ENCODE measurements at places on chromosomes 11 and 22. TPM values are rescaled to one million over a fixed set of nuclear protein-coding genes. Genes with fewer than 3 reads are reported as not detected.

DGCR2 gene
- 54.2 TPM for total RNA-seq

KRTAP5-8 gene
- total RNA-seq = not detected

BEST1 gene
- total RNA-seq = 0.22 TPM

RIBC2 gene
- not detected for total RNA-seq

PGGHG gene
- 5.3 TPM for total RNA-seq

DTX4 gene
- total RNA-seq = 2.4 TPM

LDHAL6A gene
- total RNA-seq = not detected

CELSR1 gene
- total RNA-seq = 50.6 TPM

DNA sequence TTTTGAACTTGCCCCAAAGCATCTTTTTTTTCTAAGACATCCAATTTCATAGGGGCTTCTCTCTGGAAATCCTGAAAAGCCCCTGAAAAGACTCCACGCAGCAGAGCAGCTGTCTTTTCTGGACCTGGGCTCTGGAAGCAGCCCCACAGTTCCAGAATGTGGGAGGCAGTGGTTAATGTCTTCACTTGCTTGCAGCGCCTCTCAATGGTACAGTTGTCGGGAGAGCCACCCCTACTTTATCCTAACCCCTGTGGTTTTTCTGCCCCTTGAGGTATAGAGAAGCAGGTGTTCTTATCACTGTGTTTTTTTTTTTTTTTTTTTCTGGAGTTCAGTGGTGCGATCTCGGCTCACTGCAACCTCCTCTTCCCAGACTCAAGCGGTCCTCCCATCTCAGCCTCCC is 83.4 kb upstream of the SORL1-AS1 start:
- DNase-seq = no peak
- no peak overlapping the region for H3K4me3 ChIP-seq
- H3K27ac ChIP-seq = no peak overlapping the region
- H3K27me3 ChIP-seq = no peaks in the 10 kb centered on the region
- peaks cover 43% of the 10 kb centered on the region for H3K36me3 ChIP-seq

GRCh38 chr22:46622081-46622521 is 1.9 kb downstream of the GRAMD4 start:
- no peak for DNase-seq
- no peaks in the 10 kb centered on the region for H3K36me3 ChIP-seq
- peaks cover 35% of the 10 kb centered on the region for H3K4me1 ChIP-seq
- H3K4me3 ChIP-seq = no peak overlapping the region

DNA sequence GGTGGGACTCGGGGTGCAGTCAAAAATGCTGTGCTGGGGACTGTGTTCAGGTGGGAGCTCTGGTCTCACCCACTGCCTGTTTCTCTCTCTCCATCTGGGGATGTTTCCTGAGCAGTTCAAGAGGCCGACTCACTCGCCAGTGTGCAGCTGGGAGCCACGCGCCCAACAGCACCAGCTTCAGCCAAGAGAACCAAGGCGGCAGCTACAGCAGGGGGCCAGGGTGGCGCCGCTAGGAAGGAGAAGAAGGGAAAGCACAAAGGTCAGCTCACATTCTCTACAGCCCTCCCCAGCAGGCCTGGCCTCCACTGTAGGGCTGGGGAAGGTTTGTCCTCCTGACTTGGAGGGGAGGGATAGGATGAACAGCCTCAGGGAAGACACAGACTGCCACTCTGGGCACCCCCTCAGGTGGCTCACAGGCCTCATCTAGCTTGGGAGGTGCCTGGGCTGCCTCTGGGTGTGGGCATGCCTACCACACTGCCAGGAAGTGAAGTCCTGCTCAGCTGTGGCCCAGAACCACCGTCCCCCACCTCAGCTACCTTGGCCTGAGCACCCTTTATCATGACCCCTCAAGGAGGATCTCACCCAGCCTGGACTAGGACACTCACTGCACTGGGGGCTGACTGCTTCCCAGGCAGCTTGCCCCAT is 13.0 kb downstream of the TUB start:
- DNase-seq = no peak
- H3K4me3 ChIP-seq = no peak overlapping the region
- no peaks in the 10 kb centered on the region for H3K4me1 ChIP-seq
- H3K27ac ChIP-seq = no peak overlapping the region
- H3K27me3 ChIP-seq = no peaks in the 10 kb centered on the region
- H3K36me3 ChIP-seq = no peaks in the 10 kb centered on the region

DNA sequence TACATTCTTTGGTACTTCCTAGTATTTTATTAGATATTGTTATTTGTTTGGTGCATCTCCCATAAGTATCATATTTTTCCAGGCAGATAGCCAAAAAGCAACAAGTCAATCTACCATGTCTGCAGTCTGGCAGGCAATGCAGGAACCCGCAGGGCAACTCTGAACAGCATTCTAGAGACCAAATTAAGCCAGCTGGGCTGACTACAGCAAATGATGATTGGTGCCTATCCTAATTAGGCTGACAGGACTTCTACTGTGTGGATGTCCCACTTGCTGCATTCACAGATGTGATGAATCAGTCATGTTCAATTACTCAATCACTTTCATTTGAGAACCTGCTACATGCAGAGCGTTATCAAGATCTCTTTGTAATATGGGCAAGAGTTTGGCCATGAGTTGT is 40.3 kb upstream of the AMOTL1 start:
- no peaks in the 10 kb centered on the region for H3K36me3 ChIP-seq
- no peak for DNase-seq
- no peak overlapping the region for H3K27ac ChIP-seq
- no peaks in the 10 kb centered on the region for H3K27me3 ChIP-seq
- peaks cover 28% of the 10 kb centered on the region for H3K4me1 ChIP-seq

DNA sequence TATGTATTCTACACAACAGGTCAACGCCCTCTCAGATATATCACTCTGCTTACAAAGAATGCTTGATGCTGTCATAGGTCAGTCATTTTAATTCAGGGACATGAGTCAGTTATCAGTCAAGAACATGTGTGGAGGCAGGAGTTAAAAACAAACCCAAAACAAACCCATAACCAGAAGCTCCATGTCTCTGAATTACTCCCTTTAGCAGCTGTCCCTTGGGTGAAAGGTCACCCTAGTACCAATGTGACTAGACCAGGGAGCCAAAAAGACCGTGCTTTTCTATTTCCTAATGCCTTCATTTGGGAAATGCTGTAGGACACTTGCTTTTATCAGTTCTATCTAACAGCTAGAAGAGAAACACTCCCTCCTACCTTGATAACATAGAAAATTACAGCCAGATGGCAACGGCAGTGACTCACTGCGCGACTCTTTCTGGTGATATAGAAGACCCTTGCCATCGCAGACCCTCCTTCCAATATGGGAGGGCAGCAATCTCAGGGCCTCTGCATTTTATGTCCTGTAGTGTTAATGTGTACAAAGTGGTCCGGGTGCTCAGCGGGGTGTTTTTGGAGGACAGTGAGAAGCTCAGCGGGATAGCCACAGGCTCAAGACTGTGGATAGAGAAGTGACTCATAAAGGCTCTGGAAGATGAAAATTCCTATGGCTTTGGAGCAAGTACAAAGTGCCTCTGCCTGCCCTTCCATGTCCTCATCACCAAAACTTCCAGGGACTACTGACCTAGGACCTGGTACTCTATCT is 24.8 kb downstream of the APOL5 start:
- no peaks in the 10 kb centered on the region for H3K27me3 ChIP-seq
- peaks cover 24% of the 10 kb centered on the region for H3K4me1 ChIP-seq
- H3K4me3 ChIP-seq = no peak overlapping the region

DNA sequence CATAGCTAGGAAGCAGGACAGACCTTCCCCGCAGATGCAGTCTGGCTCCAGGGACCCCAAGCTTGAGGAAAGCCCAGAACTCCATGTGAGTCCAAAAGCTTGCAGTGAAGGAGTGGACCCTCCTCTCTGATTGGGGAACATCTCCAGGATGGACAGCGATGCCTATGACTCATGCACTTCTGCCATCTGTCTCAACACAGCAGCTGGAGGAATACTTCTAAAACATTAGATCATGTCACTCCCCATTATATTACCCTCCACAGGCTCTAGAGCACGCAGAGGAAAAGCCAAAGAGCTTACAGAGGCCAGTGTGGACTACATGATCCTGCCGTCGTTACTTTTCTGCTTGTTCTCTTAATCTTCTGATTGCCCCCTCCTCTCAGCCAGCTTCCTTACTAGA is 605.7 kb downstream of the INSC start:
- H3K27me3 ChIP-seq = no peaks in the 10 kb centered on the region
- no peaks in the 10 kb centered on the region for H3K36me3 ChIP-seq
- no peak overlapping the region for H3K4me3 ChIP-seq
- no peak for DNase-seq
- no peaks in the 10 kb centered on the region for H3K4me1 ChIP-seq

DNA sequence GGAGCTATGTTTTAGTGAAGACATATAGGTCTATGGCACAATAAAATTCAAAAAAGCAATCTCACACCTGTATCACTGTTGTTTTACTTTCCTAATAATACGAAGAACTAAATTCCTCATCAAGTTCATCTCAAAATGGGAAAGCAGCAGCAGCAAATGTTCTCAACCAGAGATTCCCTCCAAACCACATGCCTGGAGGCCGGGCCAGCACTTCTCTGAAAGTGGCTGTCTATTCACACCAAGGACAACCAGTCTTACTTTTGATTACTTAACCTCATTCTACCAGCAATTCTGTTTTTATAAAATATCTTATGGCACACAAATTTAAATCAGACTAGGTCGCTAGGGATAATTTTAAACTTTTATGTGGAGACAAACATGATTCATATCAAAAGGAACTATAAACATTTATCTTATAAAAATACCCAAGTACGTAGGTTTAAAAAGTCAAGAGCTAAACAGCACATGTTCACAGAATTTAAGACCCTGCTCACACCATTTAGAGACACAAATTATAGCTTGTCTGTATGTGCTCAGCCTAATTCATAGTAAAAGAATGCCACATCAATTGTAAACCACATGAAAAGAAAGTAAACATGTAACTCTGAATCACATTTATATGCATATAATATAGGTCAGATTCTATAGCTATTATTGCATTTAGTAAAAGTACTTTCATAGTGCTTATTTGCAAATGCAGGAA is 46.1 kb downstream of the RRAS2 start:
- no peak overlapping the region for H3K4me3 ChIP-seq
- H3K27me3 ChIP-seq = no peaks in the 10 kb centered on the region
- H3K36me3 ChIP-seq = no peaks in the 10 kb centered on the region
- no peak for DNase-seq
- no peaks in the 10 kb centered on the region for H3K4me1 ChIP-seq
- H3K27ac ChIP-seq = no peak overlapping the region

DNA sequence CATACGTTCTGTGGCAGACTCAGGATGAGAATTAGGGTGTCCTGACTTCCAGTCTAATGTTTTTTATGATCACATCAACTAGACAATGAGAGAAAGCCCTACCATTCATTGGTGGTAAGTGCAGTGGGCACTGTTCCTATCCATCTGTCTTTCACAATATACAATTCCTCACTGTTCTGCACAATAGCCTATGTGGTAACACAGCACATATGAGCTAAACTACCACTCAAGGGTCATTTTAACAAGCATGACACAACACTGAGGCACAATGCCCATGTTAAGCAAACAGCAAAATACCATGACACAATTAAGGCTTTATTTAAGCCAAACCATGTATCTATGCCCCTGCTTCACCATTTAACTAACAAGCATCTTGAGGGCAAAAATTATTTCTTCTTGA is 52.3 kb downstream of the SIK3 start:
- no peaks in the 10 kb centered on the region for H3K36me3 ChIP-seq
- no peak overlapping the region for H3K4me3 ChIP-seq
- peaks cover 8% of the 10 kb centered on the region for H3K4me1 ChIP-seq
- DNase-seq = no peak
- H3K27ac ChIP-seq = no peak overlapping the region

GRCh38 chr11:128544471-128545051 is 42.8 kb downstream of the ETS1 start:
- DNase-seq = no peak
- no peaks in the 10 kb centered on the region for H3K36me3 ChIP-seq
- H3K27ac ChIP-seq = peak overlapping the region; percentile 16
- no peak overlapping the region for H3K4me3 ChIP-seq
- peaks cover 58% of the 10 kb centered on the region for H3K27me3 ChIP-seq
- peaks cover 9% of the 10 kb centered on the region for H3K4me1 ChIP-seq

DNA sequence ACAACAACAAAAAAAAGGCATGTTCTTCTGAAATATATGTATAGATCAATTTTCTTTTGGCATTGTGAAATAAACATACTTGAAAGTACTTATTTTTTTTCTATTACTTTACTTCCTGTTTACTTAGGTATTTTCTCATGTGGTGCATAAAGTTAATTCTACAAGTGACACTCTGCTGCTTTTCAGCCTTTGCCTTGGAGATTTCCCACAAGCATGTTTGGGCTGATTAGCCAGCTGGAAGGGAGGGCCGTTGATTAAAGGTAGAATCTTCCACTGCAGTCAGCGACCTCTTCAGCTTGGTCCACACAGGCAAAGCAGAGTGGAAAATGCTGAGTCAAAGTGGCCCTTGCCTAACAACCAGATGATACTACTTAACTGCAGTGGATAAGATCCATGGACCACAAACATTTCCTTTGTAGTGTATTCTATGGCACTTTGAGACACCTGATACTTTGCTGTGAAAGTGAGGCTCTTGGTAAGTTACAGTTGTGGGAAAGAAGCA is 176.0 kb downstream of the ARHGAP42 start:
- DNase-seq = no peak
- H3K36me3 ChIP-seq = no peaks in the 10 kb centered on the region
- no peak overlapping the region for H3K4me3 ChIP-seq
- H3K27ac ChIP-seq = no peak overlapping the region

- peak overlapping the region; percentile 70 for H3K27ac ChIP-seq
- no peaks in the 10 kb centered on the region for H3K27me3 ChIP-seq
- H3K36me3 ChIP-seq = no peaks in the 10 kb centered on the region
- no peak overlapping the region for H3K4me3 ChIP-seq
Measured at GRCh38 chr11:26842478-26843282, 120.8 kb upstream of the SLC5A12 start.

- H3K27ac ChIP-seq = peak overlapping the region; percentile 61
- no peak for DNase-seq
- no peaks in the 10 kb centered on the region for H3K36me3 ChIP-seq
- no peak overlapping the region for H3K4me3 ChIP-seq
Measured at GRCh38 chr11:72075109-72075508, 5.2 kb downstream of the NUMA1 start.

- H3K4me3 ChIP-seq = no peak overlapping the region
- DNase-seq = no peak
- no peaks in the 10 kb centered on the region for H3K4me1 ChIP-seq
- no peaks in the 10 kb centered on the region for H3K27me3 ChIP-seq
- H3K36me3 ChIP-seq = no peaks in the 10 kb centered on the region
- H3K27ac ChIP-seq = no peak overlapping the region
Measured at GRCh38 chr11:134481933-134482527, 70.0 kb upstream of the B3GAT1 start.

GRCh38 chr11:2085251-2086066 is 53.7 kb downstream of the IGF2 start:
- no peak for DNase-seq
- H3K4me3 ChIP-seq = no peak overlapping the region
- H3K4me1 ChIP-seq = no peaks in the 10 kb centered on the region
- H3K36me3 ChIP-seq = no peaks in the 10 kb centered on the region
- no peak overlapping the region for H3K27ac ChIP-seq

Measured in esophagus squamous epithelium (tissue), 5 donors.